ENCODE measurements at places on chromosomes 12 and 14. TPM values are rescaled to one million over a fixed set of nuclear protein-coding genes. Genes with fewer than 3 reads are reported as not detected.

MAP3K9 gene
- total RNA-seq, result 3.5 TPM

GRCh38 chr12:100199023-100199346 is 1.6 kb upstream of the ACTR6 start:
- peaks cover 46% of the 10 kb centered on the region for H3K4me1 ChIP-seq
- H3K4me3 ChIP-seq, result peak overlapping the region; percentile 100
- H3K36me3 ChIP-seq, result peaks cover 14% of the 10 kb centered on the region
- DNase-seq, result no peak
- peak overlapping the region; percentile 95 for H3K27ac ChIP-seq

SNW1 gene
- total RNA-seq, result 118 TPM

- H3K36me3 ChIP-seq, result no peaks in the 10 kb centered on the region
- no peak for DNase-seq
These were observed 2.5 kb upstream of the ACTN1 start for GRCh38 chr14:68981539-68981976.

- H3K27me3 ChIP-seq, result no peaks in the 10 kb centered on the region
- peaks cover 22% of the 10 kb centered on the region for H3K4me1 ChIP-seq
- peak within 1 kb of the TSS; percentile 55 for H3K27ac ChIP-seq
- H3K36me3 ChIP-seq, result peaks cover 10% of the 10 kb centered on the region
- no peak for DNase-seq
- H3K4me3 ChIP-seq, result no peak within 1 kb of the TSS
These were observed at the start of gene TAS2R30 for GRCh38 chr12:11134305-11134704. TAS2R30 (minus strand) TSS chr12:11134644; CDS start chr12:11134244, 400 bp downstream.

DNA sequence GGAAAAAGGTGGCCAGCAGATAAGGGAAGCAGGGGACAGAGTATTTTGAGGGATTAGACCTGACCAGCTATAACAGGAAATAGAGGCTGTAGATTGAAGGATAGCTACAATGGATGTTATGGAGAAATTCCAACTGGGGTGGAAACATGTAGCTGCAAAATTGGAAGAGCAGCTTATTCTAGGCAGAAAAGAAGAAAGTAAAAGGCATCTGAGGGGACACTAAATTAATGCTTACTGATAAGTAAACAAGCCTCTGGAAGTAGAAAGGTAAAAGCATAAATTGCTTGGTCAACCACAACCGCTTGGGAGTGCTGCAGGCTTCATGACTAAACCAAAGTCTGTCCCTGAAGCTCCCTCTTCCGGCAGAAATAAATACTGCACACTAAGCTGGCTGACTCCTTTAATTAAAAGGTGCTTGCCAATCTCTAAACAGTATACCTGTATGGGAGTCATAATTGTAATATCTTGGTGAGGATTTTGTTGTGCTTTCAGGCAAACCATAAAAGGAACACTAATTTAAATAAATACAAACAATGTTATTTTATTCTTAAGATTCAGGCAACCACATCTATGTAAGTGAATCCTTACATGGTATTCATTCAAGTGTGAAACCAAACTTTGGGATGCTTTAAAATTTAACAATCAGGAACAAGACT is 7.7 kb downstream of the UBC start:
- H3K27ac ChIP-seq, result peak overlapping the region; percentile 1
- no peaks in the 10 kb centered on the region for H3K27me3 ChIP-seq
- peak; percentile 86 for DNase-seq
- peaks cover 36% of the 10 kb centered on the region for H3K4me1 ChIP-seq

DNA sequence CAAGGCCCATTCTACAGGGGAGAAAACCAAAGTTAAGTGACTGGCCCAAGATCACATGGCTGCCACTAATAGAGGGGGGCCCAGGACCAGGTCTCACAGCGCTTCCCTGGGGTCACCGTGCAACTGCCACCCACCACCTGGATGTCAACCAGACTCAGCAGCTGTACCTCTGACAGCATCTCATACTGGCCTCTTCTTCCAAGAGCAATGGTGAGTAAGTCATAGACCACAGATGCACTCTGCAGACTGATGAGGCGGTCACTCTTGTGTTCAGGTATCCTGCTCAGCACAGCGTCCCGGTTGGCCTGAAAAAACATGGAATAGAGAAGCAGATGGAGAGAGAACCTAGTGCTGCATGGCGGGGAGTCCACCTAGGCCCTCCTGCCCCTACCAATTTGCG is 139.9 kb downstream of the TTC7B start:
- H3K27me3 ChIP-seq, result no peaks in the 10 kb centered on the region
- no peaks in the 10 kb centered on the region for H3K36me3 ChIP-seq
- no peak overlapping the region for H3K27ac ChIP-seq

DNA sequence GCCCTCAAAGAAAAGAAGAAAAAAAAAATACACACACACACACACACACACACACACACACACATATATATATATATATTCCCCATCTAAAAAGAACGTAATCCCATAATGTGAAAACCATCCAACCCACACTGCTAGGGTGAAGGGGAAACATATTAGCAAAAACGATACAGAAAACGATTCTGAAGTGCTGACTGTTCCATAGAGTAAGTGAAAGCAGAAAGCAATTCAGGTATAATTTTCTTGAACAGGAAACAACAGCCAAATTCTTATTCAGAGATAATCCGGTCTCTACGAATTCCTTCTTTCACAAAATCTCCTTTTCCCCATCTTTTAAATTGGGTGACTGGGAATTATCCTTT is 393.5 kb downstream of the NOVA1 start:
- H3K27me3 ChIP-seq, result peaks cover 3% of the 10 kb centered on the region
- no peak overlapping the region for H3K27ac ChIP-seq
- no peaks in the 10 kb centered on the region for H3K4me1 ChIP-seq
- H3K4me3 ChIP-seq, result no peak overlapping the region
- no peaks in the 10 kb centered on the region for H3K36me3 ChIP-seq
- no peak for DNase-seq

DNA sequence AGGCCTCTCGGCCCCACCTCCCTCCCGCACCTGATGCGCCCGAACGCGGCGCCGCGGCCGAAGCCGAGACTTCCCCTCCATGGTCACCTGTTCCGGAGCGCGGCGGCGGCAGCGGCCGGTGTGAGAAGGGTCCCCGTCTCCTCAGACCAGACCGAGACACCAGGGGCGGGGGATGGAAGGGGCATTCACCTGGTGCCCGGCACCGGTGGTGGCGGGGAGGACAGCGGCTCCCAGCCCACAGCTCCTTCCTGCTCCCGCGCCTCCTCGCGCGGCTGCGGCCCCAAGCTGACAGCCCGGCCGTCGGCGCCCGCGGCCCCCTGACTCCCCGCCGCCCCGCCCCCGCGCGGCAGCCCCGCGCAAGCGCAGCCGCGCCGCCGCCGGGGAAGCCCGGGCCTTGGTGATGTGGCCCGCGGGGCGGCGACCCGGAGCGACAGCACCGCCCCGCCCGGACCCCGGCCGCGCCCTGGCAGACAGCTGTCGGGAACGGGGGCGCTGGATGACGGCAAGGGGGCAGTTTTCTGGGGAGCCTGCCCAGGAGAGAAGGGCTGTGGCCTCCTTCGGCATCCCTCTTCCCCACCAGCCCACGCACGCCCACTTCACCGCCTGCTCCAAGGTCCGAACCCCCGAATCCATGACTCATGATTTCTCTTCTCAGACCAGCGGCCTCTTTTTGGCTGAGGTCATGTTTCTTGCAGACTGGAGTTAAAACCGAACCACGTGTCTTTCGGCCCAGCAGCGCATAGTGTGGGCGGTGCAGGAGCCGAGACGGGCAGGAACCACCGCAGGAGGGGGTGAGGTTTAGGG is at the start of gene SLC41A2:
TSS of gene SLC41A2 (minus strand) at position 290 of the 804 bp plus-strand sequence. CDS start 29,763 bp downstream, outside the sequence.
- H3K36me3 ChIP-seq, result peaks cover 4% of the 10 kb centered on the region
- DNase-seq, result peak; percentile 80
- peaks cover 45% of the 10 kb centered on the region for H3K4me1 ChIP-seq
- H3K27ac ChIP-seq, result peak within 1 kb of the TSS; percentile 96
- peaks cover 23% of the 10 kb centered on the region for H3K27me3 ChIP-seq

RNASE7 gene
- not detected for total RNA-seq

DNA sequence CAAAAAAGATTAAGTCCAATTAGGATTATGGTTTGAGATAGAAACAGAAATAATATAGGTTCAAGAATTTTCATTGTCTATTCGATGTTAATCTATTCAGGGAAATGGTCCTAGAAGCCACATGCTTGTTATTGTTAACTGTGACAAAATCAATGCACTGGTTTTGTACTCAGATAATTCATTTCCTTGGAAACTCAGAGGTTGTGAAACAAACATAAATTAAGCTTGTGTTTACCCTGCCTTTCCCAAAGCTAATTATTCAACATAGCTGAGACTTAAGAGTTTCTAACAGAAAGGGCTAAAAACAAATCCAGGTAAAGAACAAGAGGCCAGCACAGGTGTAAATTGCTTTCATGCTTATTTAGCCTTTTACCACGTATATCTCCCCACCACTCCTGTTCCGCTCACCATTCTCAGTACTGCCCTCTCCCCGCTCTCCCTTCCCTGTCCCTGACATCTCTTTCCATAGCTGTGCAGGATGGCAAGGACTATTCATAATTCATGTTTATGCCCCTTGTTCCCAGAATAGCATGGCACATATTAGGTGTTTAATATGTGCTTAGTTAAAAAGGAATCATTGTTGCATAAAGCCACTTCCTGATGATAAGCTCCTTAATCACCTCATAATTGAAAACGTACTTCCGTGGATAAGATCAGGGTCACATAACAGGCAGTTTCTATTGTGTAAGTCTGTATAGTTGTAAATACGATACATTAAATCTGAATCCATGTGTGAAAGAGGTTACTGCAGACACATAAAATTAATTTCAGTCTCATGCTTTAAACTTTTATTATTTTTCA is 131.8 kb upstream of the USP15 start:
- peaks cover 9% of the 10 kb centered on the region for H3K27me3 ChIP-seq
- H3K36me3 ChIP-seq, result no peaks in the 10 kb centered on the region
- no peak overlapping the region for H3K4me3 ChIP-seq
- no peak overlapping the region for H3K27ac ChIP-seq
- DNase-seq, result no peak

- H3K27ac ChIP-seq, result no peak overlapping the region
- no peaks in the 10 kb centered on the region for H3K27me3 ChIP-seq
- no peak for DNase-seq
- H3K4me3 ChIP-seq, result no peak overlapping the region
- no peaks in the 10 kb centered on the region for H3K4me1 ChIP-seq
These were observed 270.9 kb downstream of the C12orf50 start for GRCh38 chr12:87758271-87758670.

DNA sequence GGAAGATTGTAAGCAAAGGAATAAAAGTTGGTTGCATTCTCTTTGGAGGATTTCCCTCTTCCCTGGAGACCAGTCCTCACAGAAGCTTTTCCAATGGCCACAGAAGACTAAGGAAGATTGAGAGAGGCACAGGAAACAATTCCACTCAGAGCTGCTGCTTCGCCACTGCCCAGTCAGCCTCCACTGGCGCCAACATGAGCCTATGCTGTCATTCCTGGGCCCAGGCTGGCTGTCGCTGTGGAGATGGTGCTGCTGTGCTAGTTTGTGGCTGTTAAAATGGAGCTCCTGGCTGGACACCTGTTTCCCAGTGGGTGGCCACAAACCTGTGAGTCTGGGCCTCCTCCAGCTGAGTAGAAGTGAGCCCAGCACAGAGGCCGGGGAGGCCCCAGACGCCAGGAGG is 6.6 kb downstream of the P2RX7 start:
- H3K4me3 ChIP-seq, result no peak overlapping the region
- no peak for DNase-seq
- peaks cover 13% of the 10 kb centered on the region for H3K4me1 ChIP-seq
- no peaks in the 10 kb centered on the region for H3K27me3 ChIP-seq
- H3K36me3 ChIP-seq, result peaks cover 23% of the 10 kb centered on the region

SLC25A47 gene
- not detected for total RNA-seq

- peaks cover 20% of the 10 kb centered on the region for H3K4me1 ChIP-seq
- H3K27ac ChIP-seq, result no peak overlapping the region
- no peak overlapping the region for H3K4me3 ChIP-seq
- H3K36me3 ChIP-seq, result peaks cover 22% of the 10 kb centered on the region
These were observed 7.0 kb downstream of the CSRNP2 start for GRCh38 chr12:51076236-51076930.

SLCO1C1 gene
- not detected for total RNA-seq

- H3K4me3 ChIP-seq, result no peak overlapping the region
- no peaks in the 10 kb centered on the region for H3K36me3 ChIP-seq
- peaks cover 12% of the 10 kb centered on the region for H3K4me1 ChIP-seq
- no peak for DNase-seq
- no peak overlapping the region for H3K27ac ChIP-seq
- peaks cover 2% of the 10 kb centered on the region for H3K27me3 ChIP-seq
These were observed 31.9 kb downstream of the FOS start for GRCh38 chr14:75310295-75311111.

DNA sequence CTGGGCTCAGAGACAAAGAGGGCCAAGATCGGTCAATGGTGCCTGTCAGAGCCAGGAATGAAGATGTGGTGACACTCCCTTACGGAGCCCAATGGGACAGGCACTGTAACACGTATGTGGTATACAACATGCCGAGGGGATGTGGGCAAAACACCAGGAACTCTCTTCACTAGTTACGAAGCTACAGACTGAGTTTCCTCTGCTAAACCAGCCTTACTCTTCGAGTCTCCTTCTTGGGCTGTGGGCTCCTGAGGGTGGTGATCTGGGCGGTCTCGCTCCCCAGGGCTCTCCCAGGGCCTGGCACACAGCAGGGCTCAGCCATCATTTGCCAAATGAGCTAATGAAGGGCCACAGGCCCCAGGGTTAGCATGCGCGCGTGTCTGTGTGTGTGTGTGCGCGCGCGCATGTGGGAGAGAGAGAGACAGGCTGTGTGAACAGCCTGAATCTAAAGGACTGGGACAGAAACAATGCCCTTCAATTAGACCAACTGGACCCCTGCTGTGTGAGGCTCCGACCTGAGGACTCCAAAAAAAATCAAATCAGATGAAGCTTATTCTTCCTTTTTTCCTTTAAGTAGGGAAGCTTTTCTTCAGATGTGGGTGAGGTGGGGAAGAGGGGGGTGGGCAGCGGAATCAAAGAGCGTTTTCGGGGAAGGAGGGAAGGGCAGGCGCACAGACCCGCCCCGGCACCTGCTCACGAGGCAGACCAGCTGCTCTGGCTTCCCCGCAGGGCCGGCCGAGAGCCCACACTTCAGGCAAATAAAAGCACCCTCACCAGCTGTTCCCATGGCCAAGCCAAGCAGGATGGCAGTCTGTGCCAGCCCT is 42.5 kb downstream of the CCDC88C start:
- H3K27ac ChIP-seq, result peak overlapping the region; percentile 94
- peaks cover 11% of the 10 kb centered on the region for H3K36me3 ChIP-seq
- H3K27me3 ChIP-seq, result no peaks in the 10 kb centered on the region
- peaks cover 91% of the 10 kb centered on the region for H3K4me1 ChIP-seq

All from activated T-helper 1 cell treated with anti-CD3 and anti-CD28 coated beads, Interleukin-12 subunit alpha, Interleukin-12 subunit beta, Interleukin-2, Interleukin-4 antibody, amounts not matched to agents 30 ng/mL and 10 ng/mL and 1 ng/mL, durations not matched to agents 14 hours and 24 hours and 36 hours (primary cell).